Transverse colon (tissue), 4 donors: ENCODE measurements at places on chromosomes 13 and 19. TPM values are rescaled to one million over a fixed set of nuclear protein-coding genes. Genes with fewer than 3 reads are reported as not detected.

Gene ZNF610
- total RNA-seq: 0.68 TPM

Gene ZNF432
- 9.7 TPM for total RNA-seq

Gene F10
- total RNA-seq: 3.8 TPM

Gene CALR3
- not detected for total RNA-seq

Gene VSTM2B
- total RNA-seq: not detected

Gene LIN7B
- 17.9 TPM for total RNA-seq

Gene CYP4F12
- 229 TPM for total RNA-seq

Gene PEAK3
- 1.1 TPM for total RNA-seq

Gene C2CD4C
- total RNA-seq: not detected

Gene COQ8B
- total RNA-seq: 34.3 TPM

Gene LGALS14
- total RNA-seq: not detected

DNA sequence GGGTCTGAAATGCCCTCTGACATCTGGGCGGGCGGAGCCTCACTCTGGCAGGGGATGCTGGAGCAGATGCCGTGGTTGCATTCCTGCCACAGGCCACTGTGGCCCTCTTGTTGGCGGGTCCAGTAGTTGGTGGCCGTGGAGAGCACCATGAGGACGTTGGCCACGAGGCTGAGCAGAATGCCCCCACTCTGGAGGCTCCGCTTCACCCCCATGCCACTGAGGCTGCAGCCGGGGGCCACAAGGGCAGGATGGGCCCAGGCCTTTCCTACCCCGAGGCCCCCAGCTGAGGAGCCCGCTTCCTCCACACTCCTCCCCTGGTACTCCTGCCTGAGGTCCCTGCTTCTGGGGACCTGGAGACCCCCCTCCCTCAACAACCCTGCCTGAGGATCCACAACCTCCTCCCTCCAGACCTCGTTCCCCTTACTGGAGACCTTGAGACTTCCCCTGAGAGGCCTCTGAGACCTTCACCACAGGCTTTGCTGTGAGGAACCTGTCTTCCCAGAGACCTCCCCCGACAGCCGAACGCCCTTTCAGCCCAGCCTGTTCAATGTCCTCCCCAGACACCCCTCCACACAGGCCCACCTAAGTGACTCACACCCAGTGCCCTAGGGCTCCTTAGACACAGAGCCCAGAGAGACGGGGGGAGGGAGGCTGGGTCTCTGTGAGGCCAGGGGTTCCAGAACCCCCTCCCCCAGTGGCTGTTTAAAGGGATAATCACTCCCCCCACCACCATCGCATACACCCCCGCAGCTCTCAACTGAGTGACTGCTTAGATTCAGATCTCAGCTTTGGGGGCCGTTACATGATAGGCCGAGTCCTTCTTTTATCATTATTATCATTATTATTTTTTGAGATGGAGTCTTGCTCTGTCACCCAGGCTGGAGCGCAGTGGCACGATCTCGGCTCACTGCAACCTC, at the start of gene CLDND2:
TSS of gene CLDND2 (minus strand) at position 638 of the 917 bp plus-strand sequence. CDS start at position 212, 426 bp downstream.
- no peak for DNase-seq

GRCh38 chr13:81142306-81142999, 801.5 kb upstream of the SPRY2 start:
- DNase-seq: no peak

DNA sequence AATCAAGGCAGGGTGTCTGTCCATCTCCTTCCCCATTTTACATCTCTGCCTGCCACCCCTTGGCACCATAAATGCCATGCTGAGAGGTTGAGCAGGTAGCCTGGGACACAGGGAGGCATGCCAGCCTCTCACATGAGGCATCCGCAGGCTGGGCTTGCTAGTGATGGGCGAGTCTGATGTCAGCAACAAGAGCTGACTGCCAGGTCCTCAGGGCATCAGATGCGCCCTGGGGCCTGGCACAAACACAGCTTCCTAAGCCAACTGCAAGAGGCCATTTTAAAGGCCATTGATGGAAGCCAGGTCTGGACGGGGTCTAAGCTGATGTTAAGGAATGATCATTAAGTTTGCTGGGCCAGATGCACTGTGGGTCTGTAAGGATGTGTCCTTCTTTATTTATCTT, 34.6 kb downstream of the MYH14 start:
- no peak for DNase-seq

- DNase-seq: no peak
Observed at GRCh38 chr13:59459972-59460371, 703.8 kb downstream of the DIAPH3 start.

- no peak for DNase-seq
Observed at GRCh38 chr13:82062772-82063171, 1721.8 kb upstream of the SPRY2 start.

DNA sequence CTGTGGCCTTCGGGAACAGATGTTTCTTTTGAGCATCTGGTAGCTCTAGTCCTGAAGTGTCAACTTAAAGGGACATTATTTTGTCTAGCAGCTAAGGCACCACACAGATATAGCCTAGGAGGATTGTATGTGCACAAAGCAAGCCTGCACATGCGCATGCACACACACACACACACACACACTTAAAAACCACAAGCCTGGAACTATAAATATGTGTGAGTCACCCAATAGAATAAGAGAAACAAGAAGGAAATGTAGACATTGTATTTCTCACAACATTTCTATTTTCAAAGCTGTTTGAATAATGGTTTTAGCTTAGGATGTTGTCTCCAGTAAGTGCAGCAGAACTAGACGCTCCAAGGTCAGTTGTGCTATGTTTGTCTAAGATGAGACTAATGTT, 516.5 kb downstream of the SUCLA2 start:
- DNase-seq: no peak

DNA sequence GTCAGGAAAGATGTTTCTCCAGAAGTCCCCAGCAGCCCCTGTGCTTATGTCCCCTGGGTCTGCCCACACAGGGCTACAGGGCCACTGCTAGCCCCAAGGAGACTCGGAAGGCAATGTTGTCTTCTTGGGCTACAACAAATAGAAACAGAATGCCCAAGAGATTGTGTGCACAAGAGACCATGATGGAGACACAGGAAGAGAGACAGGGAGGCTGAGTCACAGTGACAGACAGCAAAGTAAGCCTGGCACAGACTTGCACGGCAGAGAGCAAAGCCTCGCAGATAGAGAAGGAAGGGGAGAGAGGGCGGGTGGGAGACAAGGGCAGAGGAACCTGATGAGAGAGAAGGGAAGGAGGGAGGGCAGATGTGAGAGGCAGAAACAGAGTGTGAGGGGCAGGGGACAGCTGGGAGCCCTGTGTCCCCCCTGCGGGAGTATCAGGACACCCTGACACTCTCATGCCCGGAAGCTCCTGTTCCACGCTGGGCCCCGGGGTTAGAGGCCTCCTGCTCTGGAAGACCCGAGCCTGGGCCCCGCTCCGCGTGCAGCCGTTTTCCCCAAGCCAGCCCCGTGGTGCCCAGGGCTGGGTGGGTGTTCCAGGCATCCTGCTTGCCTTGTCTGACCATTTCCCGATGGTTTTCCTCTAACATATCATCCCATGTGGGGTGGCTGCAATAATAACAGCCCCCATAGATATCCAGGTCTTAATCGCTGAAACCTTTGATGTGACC, 2.7 kb upstream of the PLA2G4C start:
- no peak for DNase-seq

GRCh38 chr19:12987190-12987589, 8.1 kb upstream of the NFIX start:
- DNase-seq: no peak

- DNase-seq: no peak
Observed at GRCh38 chr19:55702131-55702627, 27.2 kb downstream of the EPN1 start.

- DNase-seq: peak; percentile 24
Observed at GRCh38 chr19:49930483-49931011, 1.2 kb upstream of the NUP62 start.

- DNase-seq: no peak
Observed at GRCh38 chr13:72990953-72991352, 67.9 kb upstream of the KLF5 start.

DNA sequence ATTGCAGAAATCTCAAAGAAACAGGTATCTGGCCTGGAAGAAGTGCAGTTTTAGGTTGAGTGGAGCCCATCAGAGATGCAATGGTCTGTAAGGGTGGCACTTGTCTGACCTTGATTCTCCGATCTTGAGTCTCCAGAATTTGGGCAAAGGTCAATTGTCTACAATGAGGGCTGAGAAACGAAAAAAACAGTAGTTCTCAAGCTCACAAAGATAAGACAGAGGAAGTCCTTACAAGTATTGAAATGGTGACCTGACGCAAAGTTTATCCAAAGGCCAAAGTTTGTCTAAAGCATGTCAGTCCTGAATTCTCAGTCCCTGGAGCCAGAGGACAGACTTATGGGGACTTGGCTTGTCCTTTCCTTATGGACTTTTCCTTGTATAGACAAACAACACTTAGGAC, 40.3 kb downstream of the CYSLTR2 start:
- no peak for DNase-seq

DNA sequence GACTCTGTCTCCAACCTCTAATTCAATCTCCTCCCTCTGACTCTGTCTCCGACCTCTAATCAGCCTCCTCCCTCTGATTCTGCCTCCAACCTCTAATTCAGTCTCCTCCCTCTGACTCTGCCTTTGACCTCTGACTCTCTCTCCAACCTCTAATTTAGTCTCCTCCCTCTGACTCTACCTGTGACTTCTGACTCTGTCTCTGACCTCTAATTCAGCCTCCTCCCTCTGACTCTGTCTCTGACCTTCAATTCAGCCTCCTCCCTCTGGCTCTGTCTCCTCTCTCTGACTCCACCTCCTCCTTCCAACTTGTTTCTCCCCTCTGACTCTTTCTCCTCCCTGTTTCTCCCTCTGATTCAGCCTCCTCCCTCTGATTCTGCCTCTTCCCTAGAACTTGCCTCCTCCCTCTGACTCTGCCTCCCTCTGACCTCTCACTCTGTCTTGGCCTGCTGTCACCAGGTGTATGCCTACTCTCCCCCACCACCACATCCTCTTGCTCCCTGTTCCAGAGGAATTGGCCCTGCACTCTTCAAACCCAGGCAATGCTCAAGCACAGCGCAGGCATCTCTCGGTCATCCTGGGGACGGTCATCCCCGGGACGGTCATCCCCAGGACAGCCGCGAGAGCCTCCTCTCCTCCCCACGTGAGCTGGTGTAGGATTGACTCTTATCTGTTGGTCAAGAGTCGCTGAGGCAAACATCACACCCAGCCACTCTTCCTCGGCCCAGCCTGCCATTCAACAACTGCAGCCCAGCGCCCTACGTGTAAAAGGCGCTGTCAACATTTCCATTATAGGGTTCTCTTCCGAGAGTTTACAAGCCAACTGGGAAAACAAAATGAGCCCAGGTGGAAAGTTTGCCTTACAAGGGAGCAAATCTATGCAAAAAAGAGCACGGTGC, 60.2 kb downstream of the ZIC5 start:
- no peak for DNase-seq

DNA sequence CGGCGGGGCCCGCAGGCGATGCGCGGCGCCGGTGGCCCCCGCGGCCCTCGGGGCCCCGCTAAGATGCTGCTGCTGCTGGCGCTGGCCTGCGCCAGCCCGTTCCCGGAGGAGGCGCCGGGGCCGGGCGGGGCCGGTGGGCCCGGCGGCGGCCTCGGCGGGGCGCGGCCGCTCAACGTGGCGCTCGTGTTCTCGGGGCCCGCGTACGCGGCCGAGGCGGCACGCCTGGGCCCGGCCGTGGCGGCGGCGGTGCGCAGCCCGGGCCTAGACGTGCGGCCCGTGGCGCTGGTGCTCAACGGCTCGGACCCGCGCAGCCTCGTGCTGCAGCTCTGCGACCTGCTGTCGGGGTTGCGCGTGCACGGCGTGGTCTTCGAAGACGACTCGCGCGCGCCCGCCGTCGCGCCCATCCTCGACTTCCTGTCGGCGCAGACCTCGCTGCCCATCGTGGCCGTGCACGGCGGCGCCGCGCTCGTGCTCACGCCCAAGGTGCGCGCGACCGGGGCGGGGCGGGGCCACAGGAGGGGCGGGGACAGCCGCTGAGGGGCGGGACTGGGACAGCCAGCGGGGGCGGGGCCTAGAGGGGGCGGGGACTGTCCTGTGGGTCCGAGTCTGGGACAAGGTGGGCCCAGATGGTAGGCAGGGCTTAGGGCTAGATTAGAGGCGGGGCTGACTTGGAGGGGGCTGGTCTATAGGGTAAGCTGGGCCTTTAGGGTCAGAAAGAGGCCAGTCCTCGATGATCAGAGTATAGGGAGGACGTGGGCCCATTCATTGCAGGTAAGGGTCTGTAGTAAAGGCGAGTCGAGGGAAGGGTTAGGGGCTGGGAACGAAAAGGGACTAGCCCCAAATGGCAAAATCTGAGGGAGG, 5.1 kb downstream of the GRIN2D start:
- peak; percentile 88 for DNase-seq

GRCh38 chr19:13074378-13074777, 28.3 kb downstream of the LYL1 start:
- DNase-seq: no peak

- DNase-seq: no peak
Observed at GRCh38 chr13:79522583-79522982, 41.6 kb downstream of the NDFIP2 start.

DNA sequence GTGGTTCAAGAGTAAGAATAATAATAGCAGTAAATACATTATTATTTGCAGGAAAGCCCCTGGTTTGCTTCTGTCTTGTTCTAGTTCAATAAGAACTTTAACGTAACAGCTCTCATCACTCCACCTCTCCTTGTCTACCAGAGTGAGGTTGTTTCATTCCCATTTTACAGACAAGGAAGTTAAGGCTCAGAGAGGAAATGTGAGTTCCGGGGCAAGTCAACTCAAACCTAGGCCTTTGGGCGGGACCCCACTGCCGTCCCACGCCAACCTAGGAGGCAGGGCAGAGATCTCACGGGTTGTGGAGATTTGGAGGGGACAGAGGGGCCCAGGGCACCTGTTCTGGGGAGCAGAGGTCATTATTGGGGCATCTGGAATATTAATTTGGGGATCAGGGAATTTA, 1.5 kb downstream of the MAP4K1 start:
- DNase-seq: no peak

- no peak for DNase-seq
Observed at GRCh38 chr19:18060472-18060871, 26.3 kb downstream of the IL12RB1 start.

DNA sequence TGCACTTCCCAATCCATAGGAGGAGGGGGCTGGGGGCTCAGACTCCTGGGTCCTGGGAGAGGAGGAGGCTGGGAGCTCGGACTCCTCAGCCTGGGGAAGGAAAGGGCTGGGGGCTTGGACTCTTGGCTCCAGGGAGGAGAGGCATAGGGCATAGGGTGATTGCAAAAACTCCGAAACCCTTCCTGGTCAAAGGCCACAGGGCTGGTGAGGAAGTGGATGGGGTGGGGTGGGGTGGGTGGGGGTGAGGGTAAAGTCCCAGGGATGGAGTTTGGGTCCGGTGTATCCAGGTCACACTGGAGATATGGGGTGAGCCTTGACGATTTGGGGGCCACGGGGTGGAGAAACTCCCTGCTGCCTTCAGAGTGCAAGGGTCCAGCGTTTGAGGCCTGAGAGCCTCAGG, 2.8 kb downstream of the MYH14 start:
- peak; percentile 58 for DNase-seq

GRCh38 chr13:100245104-100245503, 156.2 kb downstream of the PCCA start:
- DNase-seq: no peak

DNA sequence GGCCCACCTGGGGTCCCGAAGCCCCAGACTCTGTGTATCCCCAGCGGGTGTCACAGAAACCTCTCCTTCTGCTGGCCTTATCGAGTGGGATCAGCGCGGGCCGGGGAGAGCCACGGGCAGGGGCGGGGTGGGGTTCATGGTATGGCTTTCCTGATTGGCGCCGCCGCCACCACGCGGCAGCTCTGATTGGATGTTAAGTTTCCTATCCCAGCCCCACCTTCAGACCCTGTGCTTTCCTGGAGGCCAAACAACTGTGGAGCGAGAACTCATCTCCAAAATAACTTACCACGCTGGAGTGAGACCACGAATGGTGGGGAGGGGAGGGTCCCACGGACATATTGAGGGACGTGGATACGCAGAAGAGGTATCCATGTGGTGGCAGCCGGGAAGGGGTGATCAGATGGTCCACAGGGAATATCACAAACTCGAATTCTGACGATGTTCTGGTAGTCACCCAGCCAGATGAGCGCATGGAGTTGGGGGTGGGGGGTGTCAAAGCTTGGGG, 1.0 kb upstream of the ICAM5 start:
- peak; percentile 66 for DNase-seq
